ENCODE measurements at places on chromosomes 7 and 10.
A peak's percentile ranks its signal among the peaks of the same experiment; 100 is the strongest.

DNA sequence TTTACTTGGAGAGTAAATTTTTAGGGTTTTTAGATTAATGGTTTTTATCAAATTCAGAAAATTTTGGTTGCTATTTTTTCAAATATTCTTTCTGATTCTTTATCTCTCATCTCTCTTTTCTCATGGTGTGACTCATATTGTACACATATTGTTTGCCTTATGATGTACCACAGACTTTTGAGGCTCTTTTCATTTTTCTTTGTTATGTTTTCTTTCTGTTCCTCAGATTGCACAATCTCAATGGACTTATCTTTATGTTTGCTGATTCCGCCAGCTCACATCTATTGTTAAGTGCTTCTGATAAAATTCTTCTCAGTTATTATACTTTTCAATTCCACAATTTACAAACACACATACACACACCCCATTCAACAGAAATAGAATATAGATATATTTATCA lies 168.2 kb upstream of the IGFBP3 start:
- no peak for DNase-seq

DNA sequence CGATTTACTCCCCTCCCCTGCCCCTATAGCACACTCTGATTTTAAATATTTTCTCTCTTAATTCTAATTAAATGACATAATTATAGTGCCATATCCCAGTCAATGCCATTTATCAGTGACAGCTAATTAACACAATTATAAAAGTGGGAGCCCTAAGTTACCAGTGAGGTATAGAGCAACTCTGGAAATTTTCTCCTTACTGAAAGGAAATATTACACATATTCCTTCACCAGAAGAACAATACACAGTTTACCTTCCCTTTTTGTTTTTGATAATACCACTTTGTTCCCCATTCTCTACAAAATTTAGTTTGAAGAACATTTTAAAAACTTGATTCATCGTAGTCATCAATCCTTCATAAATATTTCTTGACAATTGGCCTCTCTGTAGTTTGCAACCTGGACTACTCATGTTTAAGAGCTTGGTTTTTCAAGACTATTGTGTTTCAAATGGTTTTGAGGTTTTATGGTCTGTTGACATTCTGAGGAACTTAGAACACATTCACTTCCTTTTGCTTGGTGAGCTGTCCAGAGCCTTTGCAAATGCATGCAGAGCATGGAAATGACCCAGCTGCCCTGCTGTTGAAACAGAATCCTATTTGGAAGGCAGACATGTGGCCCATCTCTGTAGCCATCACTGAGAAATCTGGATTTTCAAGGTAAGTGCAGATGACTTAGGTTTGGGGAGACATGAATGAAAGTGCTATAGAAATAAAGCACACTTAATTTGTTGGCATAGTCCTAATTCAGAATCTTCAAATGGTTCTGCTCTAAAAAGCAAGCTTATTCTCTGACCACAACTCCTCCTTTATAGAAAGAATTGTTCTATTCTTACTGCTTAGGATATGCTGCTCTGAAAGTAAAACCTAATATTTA lies at the start of gene GPR141:
Gene GPR141, plus strand, starts transcription at position 521 of the 875 bp plus-strand sequence. CDS start 56,628 bp downstream, outside the sequence.
- peak; percentile 41 for DNase-seq

GRCh38 chr7:45962861-45963260 lies 41.8 kb upstream of the IGFBP3 start:
- DNase-seq = no peak

- DNase-seq = no peak
Measured at GRCh38 chr7:74103219-74103772, 19.7 kb downstream of the LIMK1 start.

DNA sequence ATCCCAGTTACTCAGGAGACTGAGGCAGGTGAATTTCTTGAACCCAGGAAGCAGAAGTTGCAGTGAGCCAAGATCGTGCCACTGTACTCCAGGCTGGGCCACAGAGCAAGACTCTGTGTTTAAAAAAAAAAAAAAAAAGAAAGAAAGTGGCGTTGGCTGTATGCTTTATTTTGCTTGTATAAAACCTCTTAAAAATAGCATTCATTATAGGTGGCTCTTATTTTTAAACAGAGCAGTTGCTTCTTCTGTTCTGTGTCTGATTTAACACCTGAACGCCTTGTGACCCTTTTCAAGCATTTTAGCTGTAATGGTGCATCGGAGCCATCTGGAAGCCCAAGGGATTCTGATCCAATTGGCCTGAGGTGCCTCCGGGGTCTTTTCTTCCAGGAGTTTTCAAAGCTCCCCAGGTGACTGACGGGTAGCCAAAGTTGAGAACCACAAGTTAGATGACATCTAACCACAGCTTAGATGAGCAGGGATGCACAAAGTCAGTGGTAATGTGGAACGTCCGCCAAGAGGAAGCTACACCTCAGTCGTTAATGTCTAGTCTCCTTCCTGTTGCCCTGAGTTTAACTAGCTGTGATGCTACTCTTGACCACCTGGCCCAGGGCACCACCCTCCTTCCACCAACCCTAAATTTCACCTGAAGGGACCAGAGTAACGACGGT lies 274.6 kb upstream of the KLF6 start:
- no peak for DNase-seq

DNA sequence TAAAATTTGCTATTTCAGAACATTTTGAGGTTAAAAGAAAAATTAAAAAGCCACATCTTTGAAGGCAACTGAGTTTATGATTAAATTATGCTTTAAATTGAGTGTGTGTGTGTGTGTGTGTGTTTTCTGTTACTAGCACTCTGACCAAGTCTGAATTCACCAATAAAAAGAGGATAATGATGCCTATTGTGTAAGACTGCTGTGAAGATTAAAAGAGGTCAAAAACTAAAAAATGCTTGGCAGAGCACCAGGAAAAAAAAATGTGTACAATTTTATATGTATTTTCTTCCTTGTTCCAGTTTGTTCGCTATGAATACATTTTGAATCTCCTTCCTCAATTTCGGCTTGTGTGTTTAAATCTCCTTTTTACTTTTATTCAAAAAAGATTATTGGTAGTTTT lies 316.6 kb upstream of the MAGI2 start:
- no peak for DNase-seq

DNA sequence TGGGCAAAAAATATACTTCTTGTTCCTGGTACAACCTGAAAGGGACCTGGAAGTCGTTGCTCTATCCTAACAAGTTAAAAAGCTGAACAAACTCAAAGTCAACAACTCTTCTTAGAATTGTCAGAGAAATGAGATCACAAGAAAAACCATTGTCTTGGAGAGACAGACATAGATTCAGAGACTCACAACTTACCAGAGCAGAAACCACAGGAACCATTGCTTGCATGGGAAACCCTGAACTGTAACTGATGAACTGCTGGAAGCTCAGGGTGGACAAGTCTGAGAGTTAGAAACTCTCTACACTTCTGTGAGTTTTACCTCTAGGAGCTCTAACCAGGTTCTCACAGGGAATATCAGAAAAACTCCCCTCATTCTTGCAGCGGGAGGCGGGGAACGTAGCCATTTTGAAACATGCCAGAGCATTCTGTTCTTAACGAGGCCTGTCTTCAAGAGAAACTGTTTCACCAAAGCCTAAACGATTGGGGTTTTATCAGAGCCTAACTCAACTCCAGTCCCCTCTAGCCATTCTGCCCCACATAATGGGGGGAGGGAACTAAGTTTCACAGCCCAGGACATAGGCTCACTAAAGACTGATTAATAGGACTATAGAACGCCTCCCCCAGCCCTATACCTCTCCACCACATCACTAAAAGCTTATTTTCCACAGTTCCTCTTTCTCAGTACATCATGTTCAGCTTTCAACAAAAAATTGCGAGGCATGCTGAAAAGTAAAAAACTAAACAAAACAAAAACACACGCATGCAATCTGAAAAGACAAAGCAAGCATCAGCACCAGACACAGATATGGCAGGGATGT lies 12.0 kb upstream of the GSDME start:
- no peak for DNase-seq

GRCh38 chr10:125489731-125490130 lies 193.2 kb downstream of the TEX36 start:
- no peak for DNase-seq

GRCh38 chr10:17257466-17258321 lies 29.7 kb downstream of the VIM start:
- peak; percentile 58 for DNase-seq

DNA sequence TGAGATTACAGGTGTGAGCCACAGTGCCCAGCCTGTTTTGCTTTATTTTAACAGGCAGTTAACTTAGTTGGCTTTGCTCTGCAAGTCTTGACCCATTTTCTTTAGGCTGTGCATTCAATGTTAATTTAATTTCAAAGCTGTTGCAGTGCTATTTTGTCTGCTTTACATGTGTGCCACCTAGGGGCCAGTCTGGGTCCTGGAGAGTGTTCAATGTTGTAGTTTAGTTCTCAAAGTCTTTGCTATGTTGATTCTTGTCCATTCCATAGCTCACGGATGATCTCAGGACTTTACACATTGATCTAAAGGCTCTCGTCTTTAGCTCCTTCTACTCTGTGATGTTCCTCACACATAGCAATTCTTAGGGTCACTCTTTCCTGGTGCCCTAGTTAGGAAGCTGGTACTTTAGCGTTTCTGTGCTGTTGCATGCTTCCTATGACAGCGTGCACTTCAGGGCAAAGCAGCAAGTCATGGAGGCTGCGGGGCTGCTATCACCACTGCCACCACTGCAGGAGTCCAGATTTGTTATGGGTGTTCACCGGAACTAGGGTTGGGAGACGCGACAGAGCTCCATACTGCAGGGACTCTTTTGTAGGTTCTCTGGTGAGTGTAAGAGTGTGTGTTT lies 16.4 kb upstream of the ABCA13 start:
- no peak for DNase-seq

DNA sequence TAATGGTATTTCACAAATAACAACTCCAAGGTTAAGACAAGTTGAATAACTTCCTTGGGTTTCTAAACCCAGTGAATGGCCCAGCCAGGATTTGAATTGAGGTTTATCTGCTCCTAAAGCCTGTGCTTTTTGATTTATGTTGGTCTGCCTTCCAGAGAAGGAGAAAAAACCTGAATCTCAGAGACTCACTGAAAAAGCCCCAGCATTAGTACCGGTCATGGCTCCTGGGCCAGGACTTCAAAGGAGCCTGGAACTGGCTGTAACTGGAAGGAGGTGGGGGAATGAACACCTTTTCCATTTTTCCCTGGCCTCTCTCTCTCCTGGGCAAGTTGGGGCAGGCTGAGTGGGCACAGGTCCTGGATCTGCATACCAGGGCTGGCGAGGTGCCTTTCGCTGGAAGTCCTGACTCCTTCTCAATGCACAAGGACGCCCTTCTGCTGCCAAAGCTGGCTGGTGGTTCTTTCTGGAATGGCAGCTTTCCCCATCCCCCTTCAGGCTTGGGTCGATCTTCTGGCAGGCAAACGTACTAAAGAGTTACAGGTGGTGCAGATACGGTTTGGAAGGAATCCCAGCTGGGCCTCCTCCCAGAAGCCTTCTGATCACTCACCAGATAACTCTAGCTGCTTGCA lies 268.2 kb downstream of the PTEN start:
- no peak for DNase-seq

GRCh38 chr7:28958235-28958979 lies at the start of gene TRIL:
Gene TRIL, minus strand, starts transcription at chr7:28958330. Its CDS starts 284 bp downstream, at chr7:28958046.
- peak; percentile 75 for DNase-seq

- DNase-seq = peak; percentile 36
Measured at GRCh38 chr10:33460505-33461294, 126.2 kb upstream of the NRP1 start.

GRCh38 chr10:24866604-24867583 lies 85.5 kb downstream of the PRTFDC1 start:
- DNase-seq = peak; percentile 84

DNA sequence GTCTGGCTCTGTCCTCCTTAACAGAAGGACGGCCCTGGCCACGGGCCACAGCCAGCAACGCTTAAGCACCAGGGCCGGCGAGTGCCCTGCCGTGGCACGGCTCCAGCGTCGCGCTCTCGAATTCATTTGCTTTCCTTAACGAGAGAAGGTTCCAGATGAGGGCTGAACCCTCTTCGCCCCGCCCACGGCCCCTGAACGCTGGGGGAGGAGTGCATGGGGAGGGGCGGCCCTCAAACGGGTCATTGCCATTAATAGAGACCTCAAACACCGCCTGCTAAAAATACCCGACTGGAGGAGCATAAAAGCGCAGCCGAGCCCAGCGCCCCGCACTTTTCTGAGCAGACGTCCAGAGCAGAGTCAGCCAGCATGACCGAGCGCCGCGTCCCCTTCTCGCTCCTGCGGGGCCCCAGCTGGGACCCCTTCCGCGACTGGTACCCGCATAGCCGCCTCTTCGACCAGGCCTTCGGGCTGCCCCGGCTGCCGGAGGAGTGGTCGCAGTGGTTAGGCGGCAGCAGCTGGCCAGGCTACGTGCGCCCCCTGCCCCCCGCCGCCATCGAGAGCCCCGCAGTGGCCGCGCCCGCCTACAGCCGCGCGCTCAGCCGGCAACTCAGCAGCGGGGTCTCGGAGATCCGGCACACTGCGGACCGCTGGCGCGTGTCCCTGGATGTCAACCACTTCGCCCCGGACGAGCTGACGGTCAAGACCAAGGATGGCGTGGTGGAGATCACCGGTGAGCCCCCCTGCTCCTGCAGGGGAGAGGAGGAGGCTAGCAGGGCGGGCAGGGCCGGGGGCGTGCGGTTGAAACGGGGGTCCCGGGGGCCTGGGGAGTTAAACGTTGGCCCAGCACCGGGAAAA lies at the start of gene HSPB1:
Gene HSPB1, plus strand, starts transcription at position 327 of the 855 bp plus-strand sequence. Its CDS starts 40 bp downstream, at position 367.
- DNase-seq = peak; percentile 81

GRCh38 chr7:45698303-45699014 lies 124.3 kb downstream of the ADCY1 start:
- DNase-seq = no peak

DNA sequence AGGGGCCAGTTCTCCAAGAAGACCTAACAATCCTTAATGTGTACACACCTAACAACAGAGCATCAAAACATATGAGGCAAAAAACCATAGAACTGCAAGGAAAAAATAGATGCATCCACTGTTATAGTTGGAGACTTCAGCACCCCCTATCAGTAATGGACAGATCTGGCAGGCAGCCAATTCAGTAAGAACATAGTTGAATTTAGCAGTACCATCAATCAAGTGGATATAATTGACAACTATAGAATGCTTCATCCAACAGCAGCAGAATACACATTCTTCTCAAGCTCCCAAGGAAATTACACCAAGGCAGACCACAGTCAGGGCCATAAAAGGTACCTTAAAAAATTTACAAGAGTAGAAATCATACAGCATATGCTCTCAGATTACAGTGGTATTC lies 42.2 kb downstream of the POLL start:
- DNase-seq = no peak

GRCh38 chr7:88760136-88760515 lies 626 bp downstream of the ZNF804B start:
- no peak for DNase-seq

DNA sequence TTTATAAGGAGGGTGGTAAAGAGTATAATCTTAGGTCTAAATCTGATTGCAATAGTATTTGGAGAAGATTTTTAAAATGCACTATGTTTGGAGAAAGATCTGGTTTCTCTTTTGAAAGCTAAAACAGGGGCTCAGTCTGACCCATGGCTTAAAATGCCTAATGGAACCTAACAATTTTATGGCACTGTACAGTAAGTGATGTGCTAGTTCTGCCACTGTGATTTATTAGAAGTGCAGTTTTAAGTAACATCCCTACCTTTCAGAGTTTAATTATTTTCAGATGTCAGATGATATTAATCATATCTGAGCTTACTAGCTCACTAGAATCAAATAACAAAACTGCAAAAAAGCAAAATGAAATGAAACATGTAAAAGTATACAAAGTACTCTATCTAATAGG lies 514.7 kb upstream of the KCND2 start:
- no peak for DNase-seq

Measured in globus pallidus (tissue), 1 donor.